ENCODE measurements at places on chromosomes 3 and 15. TPM values are rescaled to one million over a fixed set of nuclear protein-coding genes. Genes with fewer than 3 reads are reported as not detected.

The TLR9 gene
- not detected for total RNA-seq

The MAP1A gene
- total RNA-seq, result 10.8 TPM

The CLDN16 gene
- 2.5 TPM for total RNA-seq

The SLC22A14 gene
- 0.18 TPM for total RNA-seq

The CCDC80 gene
- 7.6 TPM for total RNA-seq

The DNAH12 gene
- total RNA-seq, result 0.12 TPM

The NTRK3 gene
- 0.41 TPM for total RNA-seq

The MYO5C gene
- 33.4 TPM for total RNA-seq

The BFSP2 gene
- total RNA-seq, result not detected

The PIK3CA gene
- 21.3 TPM for total RNA-seq

The COLQ gene
- 0.05 TPM for total RNA-seq

The TRAT1 gene
- total RNA-seq, result not detected

The CIAO2A gene
- 45.4 TPM for total RNA-seq

The CHRM5 gene
- total RNA-seq, result not detected

The KLHL6 gene
- 13.0 TPM for total RNA-seq

The ZNF80 gene
- not detected for total RNA-seq

The SENP8 gene
- 2.5 TPM for total RNA-seq

The IL16 gene
- total RNA-seq, result 1.4 TPM

The SHC4 gene
- 2.8 TPM for total RNA-seq

The CLEC3B gene
- not detected for total RNA-seq

The CRABP1 gene
- not detected for total RNA-seq

The SPTBN5 gene
- total RNA-seq, result 15.0 TPM

The BUB1B gene
- 15.2 TPM for total RNA-seq

The MEIS2 gene
- total RNA-seq, result 103 TPM

The OCA2 gene
- not detected for total RNA-seq

The LYZL4 gene
- not detected for total RNA-seq

The PLXNA1 gene
- 50.0 TPM for total RNA-seq

The FANCD2OS gene
- not detected for total RNA-seq

The GPR62 gene
- 0.06 TPM for total RNA-seq

The TEX9 gene
- 1.0 TPM for total RNA-seq

The WDR53 gene
- total RNA-seq, result 4.5 TPM

The PIERCE2 gene
- 0.29 TPM for total RNA-seq

The ZPLD1 gene
- 0.10 TPM for total RNA-seq

The GOLGA6L1 gene
- total RNA-seq, result not detected

The CCR8 gene
- total RNA-seq, result not detected

The NR2E3 gene
- total RNA-seq, result 0.10 TPM

The ATOSA gene
- 14.4 TPM for total RNA-seq

The FBXO40 gene
- total RNA-seq, result not detected

The MESP2 gene
- 0.15 TPM for total RNA-seq

The P2RY14 gene
- not detected for total RNA-seq

The NEK10 gene
- total RNA-seq, result 3.4 TPM

The COL6A6 gene
- not detected for total RNA-seq

The SCAMP5 gene
- 27.2 TPM for total RNA-seq

The RBP2 gene
- not detected for total RNA-seq

The SAXO2 gene
- not detected for total RNA-seq

The HRG gene
- total RNA-seq, result not detected

The GP9 gene
- total RNA-seq, result not detected
